ENCODE measurements at places on chromosomes 16 and 17. TPM values are rescaled to one million over a fixed set of nuclear protein-coding genes. Genes with fewer than 3 reads are reported as not detected.

- peaks cover 54% of the 10 kb centered on the region for H3K27me3 ChIP-seq
- peaks cover 48% of the 10 kb centered on the region for H3K4me1 ChIP-seq
- peak; percentile 89 for DNase-seq
- peak overlapping the region; percentile 96 for H3K27ac ChIP-seq
Observed at GRCh38 chr17:39738983-39739884, 1.5 kb downstream of the GRB7 start.

- H3K4me3 ChIP-seq: no peak overlapping the region
- H3K27ac ChIP-seq: no peak overlapping the region
- DNase-seq: no peak
Observed at GRCh38 chr17:49469831-49470810, 25.0 kb upstream of the NGFR start.

DNA sequence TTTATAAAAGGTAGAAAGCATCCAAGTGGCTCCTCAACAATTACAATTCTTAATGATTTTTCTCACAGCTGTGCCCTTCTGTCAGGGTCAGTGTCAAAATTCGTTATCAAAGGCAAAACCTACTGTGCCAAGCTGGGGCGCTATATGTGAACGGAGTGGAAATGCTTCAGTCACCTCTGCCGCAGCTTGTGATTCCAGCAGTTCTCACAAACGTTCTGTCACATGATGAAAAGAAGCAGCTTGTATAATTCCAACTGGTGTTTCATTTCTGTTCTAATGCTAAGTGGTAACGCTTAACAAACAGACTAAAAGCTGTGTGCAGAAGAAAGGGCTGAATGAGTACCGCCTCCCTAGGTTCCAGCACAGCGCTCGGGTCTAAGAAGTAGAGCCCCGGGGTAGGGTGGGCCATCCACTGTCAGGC is 14.2 kb downstream of the PLD6 start:
- H3K27ac ChIP-seq: no peak overlapping the region
- H3K36me3 ChIP-seq: peaks cover 21% of the 10 kb centered on the region
- H3K4me3 ChIP-seq: no peak overlapping the region
- no peak for DNase-seq
- no peaks in the 10 kb centered on the region for H3K27me3 ChIP-seq

DNA sequence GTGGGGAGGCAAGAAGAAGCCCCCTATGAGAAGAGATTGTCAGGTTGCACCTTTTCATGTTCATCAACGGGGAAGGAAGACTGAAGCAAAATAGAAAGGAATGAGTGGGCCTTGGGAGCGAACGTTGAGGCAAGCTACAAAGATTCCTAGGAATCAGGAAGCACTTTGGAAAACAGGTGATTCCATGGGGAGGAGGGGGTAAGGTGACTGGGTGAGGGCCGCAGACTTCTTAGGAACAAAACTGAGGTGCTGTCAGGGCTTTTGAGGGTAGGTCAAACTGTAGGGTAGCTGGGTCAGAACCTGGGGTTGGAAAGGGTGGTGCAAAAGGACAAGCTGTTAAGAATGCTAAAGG is 528 bp downstream of the ITFG1 start:
- peak overlapping the region; percentile 95 for H3K4me3 ChIP-seq
- no peaks in the 10 kb centered on the region for H3K27me3 ChIP-seq
- no peak for DNase-seq

GRCh38 chr16:69346683-69347082 is 4.9 kb downstream of the TMED6 start:
- DNase-seq: no peak
- no peak overlapping the region for H3K27ac ChIP-seq
- no peaks in the 10 kb centered on the region for H3K27me3 ChIP-seq
- no peak overlapping the region for H3K4me3 ChIP-seq

- H3K4me3 ChIP-seq: no peak overlapping the region
- H3K36me3 ChIP-seq: peaks cover 17% of the 10 kb centered on the region
- no peaks in the 10 kb centered on the region for H3K27me3 ChIP-seq
- H3K4me1 ChIP-seq: peaks cover 9% of the 10 kb centered on the region
Observed at GRCh38 chr17:3029213-3029913, 34.0 kb downstream of the OR1D5 start.

GRCh38 chr16:1381612-1382406 is 30.1 kb downstream of the GNPTG start:
- no peak overlapping the region for H3K27ac ChIP-seq
- H3K27me3 ChIP-seq: no peaks in the 10 kb centered on the region
- H3K4me3 ChIP-seq: no peak overlapping the region

Gene ACSM5
- total RNA-seq: 2.8 TPM

Gene TEDC2
- total RNA-seq: 2.2 TPM

Gene CTRL
- 2.7 TPM for total RNA-seq

Gene GPRC5B
- total RNA-seq: 7.8 TPM

Gene AFMID
- 70.0 TPM for total RNA-seq

Gene PTX4
- not detected for total RNA-seq

All from suprapubic skin (tissue), 4 donors.